ENCODE measurements at places on chromosomes 4 and X. TPM values are rescaled to one million over a fixed set of nuclear protein-coding genes. Genes with fewer than 3 reads are reported as not detected.

- DNase-seq = no peak
These were observed 38.9 kb downstream of the RGS12 start for GRCh38 chr4:3331511-3332394.

DNA sequence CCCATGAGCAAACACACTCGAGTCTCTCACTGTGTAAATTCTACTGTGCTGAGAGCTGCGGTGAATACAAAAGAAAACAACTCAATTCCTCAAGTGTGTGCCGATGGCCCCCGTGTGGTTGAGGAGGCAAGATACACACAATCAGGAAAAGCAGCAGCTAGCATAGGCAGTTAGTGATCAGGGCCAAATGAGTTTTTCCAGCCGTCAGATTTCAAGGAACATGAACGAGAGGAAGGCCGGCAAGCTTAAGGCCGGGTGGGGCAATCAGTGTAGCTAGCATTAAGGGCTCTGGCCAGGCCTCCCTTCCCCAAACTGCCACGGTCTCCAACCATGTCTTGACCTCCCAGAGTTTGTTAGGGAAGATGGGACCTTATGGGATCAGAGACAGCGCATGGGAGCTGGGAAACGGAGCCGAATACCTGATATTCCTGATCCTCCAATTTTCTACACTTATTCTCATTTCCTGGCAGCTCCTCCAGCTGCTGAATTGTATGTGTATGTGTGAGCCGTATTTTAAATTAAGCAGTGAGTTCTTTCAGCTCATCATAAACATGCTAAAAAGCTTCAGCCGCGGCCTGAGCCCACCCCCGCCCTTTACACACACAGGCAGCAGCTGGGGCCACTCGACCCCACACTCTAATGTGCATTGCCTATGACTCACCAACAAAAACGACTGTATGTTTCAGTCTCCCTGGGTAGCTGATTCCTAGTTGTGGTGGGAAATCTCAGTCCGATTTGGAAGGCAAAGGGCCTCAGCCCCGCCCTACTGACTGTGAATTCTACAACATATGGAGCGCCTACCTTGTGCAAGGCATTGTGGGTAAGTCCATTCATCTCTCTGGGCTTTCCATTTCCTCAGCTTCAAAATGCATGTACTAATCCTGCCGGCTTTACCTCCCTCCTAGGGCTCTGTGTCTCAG is 59.9 kb downstream of the RTL9 start:
- DNase-seq = no peak

DNA sequence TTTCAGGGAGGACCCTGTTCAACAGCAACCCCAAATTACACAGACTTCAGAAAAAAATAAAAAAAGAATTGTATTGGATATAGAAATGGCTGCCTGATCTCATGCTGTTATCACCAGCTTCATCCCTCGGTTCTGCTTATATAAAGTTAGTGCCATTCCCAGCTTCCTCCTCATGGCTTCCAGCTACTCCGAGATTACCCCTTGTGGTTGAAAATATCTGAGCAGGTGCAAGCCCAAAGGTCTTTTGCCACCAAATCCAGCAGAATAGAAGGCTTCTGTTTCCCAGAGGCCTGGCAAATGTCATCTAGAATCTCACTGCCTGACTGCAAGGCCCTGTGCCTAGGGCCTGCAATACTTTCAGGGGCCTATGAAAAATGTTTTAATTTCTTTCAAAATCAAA is 13.8 kb upstream of the HPGDS start:
- no peak for DNase-seq

- no peak for DNase-seq
These were observed 160.0 kb upstream of the SPRY1 start for GRCh38 chr4:123236606-123237005.

GRCh38 chrX:103730796-103731493 is 20.2 kb downstream of the TMEM31 start:
- no peak for DNase-seq

- DNase-seq = no peak
These were observed 103.2 kb downstream of the HMX1 start for GRCh38 chr4:8768357-8768999.

GRCh38 chrX:94686071-94686470 is 1012.1 kb downstream of the FAM133A start:
- DNase-seq = no peak

GRCh38 chr4:6701371-6701770 is 7.7 kb downstream of the S100P start:
- DNase-seq = peak; percentile 57

DNA sequence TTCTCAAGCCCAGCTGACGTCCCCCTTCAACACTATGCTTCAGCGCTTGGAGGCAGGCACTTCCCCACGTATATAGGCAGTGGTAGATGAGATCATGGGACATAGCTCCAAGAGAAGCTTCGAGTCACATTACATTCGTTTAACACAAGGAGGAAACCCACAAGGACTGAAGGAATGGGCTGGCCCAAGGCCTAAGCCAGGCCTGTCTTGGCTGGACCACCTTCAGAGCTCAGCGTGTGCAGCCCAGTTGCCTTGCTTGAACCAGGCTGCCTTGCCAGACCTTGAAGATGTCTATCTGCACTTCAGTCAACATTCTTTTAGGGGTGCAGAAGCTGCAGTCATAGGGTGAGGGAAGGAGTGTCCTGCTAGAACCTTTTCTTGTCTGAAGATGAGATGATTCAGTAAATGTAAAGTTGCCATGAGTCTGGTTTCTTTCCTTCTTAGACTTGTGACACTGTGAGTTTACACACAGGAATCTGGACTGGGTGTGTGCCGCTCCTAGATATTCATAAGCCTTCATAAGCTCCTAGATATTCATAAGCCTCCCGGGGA is 144.1 kb upstream of the RBPJ start:
- DNase-seq = no peak

DNA sequence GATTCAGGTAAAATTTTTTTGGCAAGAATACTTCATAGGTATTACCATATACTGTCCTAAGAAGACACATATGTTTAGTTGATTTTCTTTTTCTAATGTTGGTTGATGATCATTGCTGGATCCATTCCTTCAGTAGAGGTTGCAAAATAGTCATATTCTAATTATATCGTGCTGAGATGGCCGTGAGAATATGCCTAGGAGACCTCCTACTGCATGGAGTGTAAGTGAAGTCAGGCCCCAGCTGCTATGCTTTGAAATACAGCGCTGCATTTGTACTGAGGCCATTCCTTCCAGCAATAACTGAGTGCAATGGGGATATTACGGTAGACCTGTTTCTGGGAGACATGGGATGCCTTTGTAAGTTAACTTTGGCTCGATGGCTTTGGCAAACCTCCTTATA is 6.7 kb upstream of the PLAC8 start:
- no peak for DNase-seq

DNA sequence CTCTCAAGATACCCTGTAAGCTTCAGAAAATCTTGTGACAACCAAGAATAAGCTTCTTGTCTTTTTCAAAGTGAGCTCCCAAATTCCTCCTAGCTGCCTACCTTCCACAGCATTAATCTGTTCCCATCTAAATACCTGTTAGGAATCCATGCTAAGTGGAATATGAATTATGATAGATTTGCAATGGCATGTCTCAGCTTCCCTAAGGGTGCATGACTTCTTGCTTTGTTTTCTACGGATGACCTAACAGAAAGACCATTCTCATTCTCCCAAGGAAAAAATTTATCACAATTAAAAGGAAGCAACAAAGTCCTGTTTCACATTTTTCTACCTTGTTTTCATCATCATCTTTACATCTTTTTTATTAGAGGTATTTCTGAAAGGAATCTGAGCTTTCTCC is 532.7 kb downstream of the GRXCR1 start:
- DNase-seq = no peak

- no peak for DNase-seq
These were observed 7.3 kb upstream of the MPC1L start for GRCh38 chrX:40615976-40616375.

DNA sequence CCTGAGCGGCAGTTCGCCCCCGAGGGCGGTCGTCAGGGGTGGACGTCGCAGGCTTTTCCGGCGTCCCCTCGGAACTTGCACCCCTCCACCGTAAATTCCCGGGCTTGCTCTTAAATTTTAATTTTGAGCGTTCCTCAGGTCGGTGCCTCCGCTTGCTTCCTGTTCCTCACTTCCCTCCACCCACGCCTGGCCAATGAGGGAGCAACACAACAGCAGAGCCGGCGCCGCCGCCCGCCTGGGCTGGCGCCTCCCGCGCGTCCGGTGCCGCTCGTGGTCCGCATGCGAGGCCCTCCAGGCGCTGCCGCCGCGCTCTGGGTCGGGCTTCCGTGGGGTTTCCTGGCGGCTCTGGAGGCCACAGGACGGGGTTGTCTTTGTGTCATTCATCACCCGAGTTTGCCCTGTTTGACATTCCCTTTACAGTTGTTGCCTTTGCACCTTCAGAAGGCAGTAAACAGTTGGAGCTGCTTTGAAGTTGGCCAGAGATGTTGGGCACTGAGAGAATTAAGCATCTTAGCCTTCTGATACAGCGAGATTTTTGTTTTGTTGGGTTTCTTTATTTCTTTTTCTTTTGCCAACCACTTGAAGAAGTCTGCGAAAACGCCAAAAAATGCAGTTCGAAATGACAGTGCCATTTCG is 692 bp downstream of the SPCS3 start:
- DNase-seq = peak; percentile 91

- DNase-seq = no peak
These were observed 13.0 kb downstream of the EXOC1 start for GRCh38 chr4:55866290-55866907.

DNA sequence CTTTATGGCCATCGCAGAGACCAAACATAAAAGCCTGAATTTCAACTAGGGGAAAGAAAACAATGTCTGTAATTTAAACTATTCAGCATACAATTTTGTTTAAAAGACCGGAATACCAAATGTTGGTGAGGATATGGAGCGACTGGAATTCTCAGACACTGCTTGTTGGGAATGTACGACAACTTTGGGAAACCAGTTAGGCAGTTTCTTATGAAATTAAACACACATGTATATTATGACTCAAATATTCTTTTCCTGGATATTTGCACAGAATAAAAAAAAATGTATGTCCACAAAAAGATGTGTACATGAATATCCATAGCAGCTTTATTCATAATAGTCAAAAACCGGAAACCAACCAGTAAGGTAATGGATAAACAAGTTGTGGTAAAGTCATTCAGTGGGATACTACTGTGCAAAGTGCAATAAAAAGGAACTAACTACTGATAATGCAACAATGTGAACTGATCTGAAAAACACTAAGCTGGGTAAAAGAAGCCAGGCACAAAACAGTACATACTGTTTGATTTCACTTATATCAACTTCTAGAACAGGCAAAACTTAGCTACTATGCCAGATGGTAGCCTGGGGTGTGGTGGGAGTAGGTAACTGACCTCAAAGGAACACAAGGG is 152.7 kb upstream of the FTHL17 start:
- DNase-seq = no peak

DNA sequence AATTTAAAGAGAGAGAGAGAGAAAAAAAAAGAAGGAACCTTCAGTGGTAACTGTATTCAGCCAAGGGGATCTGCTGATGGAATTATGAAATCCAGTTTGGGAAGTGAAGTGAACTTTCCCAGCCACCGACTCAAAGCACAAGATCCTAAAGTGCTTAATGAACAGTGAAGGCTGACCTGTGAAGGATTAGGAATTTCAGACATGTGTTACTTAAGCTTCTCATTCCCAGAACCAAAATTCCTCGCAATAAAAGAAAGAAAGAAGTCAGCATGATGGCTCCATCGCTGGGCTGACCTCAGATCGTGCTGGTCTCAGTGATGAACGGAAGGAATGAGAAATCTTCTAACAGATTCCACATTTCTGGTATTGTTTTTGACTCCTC is 135.2 kb downstream of the ARSF start:
- DNase-seq = no peak

GRCh38 chr4:180953572-180953971 is 1289.6 kb upstream of the TENM3 start:
- no peak for DNase-seq

DNA sequence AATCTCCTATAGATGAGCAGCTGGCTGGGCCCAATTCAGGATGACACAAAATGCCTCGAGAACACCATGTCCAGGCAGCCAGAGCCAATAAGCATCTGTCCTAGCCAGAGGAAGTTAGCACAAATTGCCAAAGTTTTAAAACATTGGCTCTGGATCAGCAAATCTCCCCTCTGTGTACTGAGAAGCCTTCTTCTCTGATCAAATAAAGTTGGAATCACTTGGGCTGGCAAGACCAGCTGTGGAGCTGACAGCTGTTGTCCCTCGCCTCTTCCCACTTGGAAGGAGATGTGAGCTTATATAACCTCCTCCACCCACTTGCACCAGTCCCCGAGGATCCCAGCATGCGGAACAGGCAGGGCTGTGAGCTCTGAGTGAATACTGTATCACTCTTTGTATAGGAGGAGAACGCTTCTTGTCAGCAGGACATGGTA is 183.9 kb downstream of the OPHN1 start:
- DNase-seq = no peak

- DNase-seq = no peak
These were observed 30.1 kb upstream of the ANAPC4 start for GRCh38 chr4:25346913-25347312.

Gene GAGE12F
- not detected for total RNA-seq

Gene BGN
- total RNA-seq = not detected

Gene FAM47A
- total RNA-seq = not detected

Gene TMEM150C
- not detected for total RNA-seq

Gene FANCB
- 9.5 TPM for total RNA-seq

Gene RLIM
- total RNA-seq = 31.5 TPM

Gene EOLA2
- total RNA-seq = 45.0 TPM

Gene NPY1R
- not detected for total RNA-seq

Gene S100P
- total RNA-seq = 176 TPM

Gene PPAT
- total RNA-seq = 22.7 TPM

Gene MFAP3L
- 0.25 TPM for total RNA-seq

Gene MTCP1
- 20.2 TPM for total RNA-seq
